ENCODE measurements at places on chromosomes 4 and X.
A peak's percentile ranks its signal among the peaks of the same experiment; 100 is the strongest.

- DNase-seq, result peak; percentile 53
Observed at GRCh38 chr4:150217192-150217591, 138.9 kb downstream of the DCLK2 start.

GRCh38 chrX:154711264-154711663, 39.6 kb downstream of the GAB3 start:
- DNase-seq, result no peak

DNA sequence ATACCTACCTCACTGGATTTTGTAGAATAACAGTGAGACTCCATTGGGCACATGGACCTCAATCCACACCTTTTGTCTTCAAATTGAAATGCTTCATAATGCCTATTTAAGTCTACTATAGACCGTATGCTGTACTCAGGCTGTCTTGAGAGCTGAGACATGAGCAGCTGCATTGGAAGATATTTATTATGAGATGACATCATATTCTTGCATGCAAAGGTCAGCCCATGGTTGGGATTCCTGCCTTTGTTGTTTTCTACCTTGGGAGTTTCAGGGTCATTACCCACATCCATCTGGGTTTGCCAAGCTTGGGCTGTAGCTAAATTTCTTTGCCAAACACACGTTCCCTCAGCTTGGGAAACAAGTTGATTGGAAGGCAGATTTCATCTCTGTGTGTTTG, 33.2 kb upstream of the MAMLD1 start:
- no peak for DNase-seq

- DNase-seq, result no peak
Observed at GRCh38 chr4:22556495-22556894, 40.6 kb upstream of the ADGRA3 start.

- no peak for DNase-seq
Observed at GRCh38 chrX:44267116-44267515, 76.4 kb downstream of the EFHC2 start.

GRCh38 chr4:80382090-80382832, 46.7 kb downstream of the CFAP299 start:
- no peak for DNase-seq

- DNase-seq, result no peak
Observed at GRCh38 chrX:34900691-34901090, 41.9 kb upstream of the FAM47B start.

DNA sequence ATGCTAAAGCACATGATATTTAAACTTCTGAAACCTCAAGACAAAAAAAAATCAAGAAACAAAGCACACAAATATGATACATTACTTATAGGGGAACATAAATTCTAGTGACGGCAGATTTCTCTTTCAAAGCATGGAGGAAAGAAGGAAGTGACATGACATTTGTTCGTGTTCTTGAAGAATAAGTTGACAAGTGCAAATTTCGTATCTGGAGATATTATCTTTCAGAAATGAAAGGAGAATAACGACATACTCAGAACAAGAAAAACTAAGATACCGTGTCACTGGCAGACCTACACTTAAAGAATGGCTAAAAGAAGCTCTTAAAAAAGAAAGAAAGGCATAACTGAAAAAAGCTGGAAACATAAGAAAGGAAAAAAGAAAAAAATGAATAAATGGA, 16.6 kb downstream of the CENPVL2 start:
- no peak for DNase-seq

DNA sequence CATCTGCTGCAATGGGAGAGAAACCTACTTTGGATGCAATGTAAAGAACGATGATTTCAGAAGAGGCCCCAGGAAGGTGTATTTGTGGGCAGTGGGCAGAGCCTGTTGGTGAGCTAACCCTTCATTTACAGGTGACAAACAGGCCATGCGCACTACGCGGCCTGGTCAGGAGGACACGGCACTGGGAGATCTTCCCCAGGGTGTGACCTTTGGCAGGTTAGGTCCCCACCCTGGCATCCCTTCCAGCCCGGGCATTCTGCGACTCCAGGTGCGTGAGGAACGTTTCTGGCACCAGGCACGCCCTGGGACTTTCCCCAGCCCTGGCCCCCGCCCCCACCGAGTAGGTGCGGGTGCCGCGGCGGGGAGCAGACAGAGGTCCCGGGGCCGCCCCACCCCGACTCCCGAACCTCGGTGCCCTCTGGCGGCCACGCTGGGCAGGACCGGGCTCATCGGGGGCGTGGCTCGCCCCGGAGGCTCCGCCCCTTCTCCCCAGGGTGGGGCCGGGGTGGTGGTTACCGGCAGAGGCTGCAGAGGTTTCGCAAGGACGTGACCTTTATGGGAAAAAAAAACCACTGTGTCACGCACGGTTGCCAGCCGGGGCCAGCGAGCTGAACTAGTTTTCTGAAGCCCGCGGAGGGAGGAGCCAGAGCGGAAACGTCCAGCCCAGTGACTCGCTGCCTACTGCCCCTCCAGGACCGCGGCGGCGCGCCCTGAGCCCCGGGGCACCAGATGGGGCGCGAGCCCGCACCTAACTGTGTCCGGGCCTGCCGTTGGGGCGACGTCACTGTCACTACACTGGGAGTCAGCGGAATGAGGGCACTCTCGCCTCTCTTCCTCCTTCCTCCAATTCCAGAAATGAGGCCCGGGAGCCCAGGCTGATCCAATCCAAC, 5.0 kb upstream of the NYX start:
- DNase-seq, result no peak

All from amniotic stem cell (primary cell).